ENCODE measurements at places on chromosomes 4 and X.

- DNase-seq, result no peak
These were observed 142.4 kb downstream of the SMIM20 start for GRCh38 chr4:26056406-26056805.

DNA sequence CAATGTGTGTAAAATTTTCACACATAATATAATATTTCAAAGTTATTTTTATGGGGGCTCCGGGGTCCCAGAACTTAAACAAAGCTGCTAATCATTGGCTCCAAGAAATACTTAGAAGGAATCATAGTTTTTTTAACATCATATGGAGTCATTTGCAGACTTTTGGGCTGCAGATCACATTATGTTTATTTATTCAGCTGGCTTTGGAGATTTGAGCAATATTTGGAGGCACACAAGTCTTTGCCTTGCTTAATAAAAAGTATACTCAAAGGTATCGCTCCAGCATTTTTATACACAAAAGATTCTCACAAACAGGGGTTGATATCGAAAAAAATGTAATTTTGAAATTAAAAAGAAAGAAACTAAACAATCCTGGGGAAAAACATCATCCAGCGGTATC, 382.5 kb upstream of the TENM3 start:
- no peak for DNase-seq

GRCh38 chr4:149426461-149426860, 389.2 kb downstream of the IQCM start:
- DNase-seq, result no peak

DNA sequence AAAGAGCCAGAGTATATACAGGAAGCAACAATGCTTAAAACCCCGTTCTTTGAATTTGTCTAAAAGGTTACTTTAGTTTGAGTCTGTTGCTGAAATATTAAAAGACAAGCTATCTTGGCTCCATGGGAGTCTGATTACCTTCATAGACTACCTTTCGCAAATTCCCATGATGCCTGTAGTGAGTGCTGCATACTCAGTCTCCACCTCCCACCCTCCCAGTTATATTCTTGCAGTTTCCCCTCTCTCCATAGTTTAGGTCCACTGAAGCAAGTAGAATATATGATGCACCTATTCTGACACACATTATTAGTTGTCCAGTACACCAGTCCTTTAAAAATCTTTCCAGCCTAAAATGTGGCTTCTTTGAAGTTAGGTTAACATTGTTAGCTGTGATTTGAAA, 2.4 kb downstream of the CNKSR2 start:
- DNase-seq, result no peak

DNA sequence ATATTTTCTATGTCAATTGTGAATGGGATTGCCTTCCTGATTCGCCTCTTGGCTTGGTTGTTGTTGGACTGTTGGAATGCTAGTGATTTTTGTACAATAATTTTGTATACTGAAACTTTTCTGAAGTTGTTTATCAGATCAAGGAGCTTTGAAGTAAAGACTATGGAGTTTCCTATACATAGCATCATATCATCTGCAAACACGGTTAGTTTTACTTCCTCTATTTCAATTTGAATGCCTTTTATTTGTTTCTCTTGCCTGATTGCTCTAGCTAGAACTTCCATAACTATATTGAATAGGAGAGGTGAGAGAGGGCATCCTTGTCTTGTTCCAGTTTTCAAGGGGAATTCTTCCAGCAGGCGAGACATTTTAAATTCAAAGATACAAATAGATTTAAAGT, 226.5 kb downstream of the FBXO8 start:
- no peak for DNase-seq

GRCh38 chr4:139454111-139455045, at the start of gene RAB33B:
Gene RAB33B (plus strand): TSS chr4:139454121. CDS start chr4:139454196, 75 bp downstream.
- DNase-seq, result no peak

DNA sequence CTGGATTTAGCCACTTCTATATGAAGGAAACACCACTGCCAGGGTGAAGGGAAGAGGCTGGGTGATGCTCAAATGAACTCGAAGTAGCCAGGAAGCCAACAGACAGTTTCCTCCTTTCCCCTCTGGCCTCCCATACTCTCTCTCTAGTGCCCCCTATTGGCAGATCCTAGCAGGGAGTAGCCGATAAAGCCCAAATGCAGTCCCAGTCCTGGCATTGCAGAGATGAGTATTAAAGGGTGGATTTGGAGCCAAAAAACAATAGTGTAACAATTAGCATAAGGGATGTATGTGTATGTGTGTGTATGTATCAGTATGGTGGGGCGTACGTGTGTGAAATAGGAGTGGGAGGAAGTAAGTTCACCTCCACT, 213.8 kb upstream of the LDB2 start:
- DNase-seq, result peak; percentile 10

- DNase-seq, result no peak
These were observed 371.4 kb upstream of the TECRL start for GRCh38 chr4:64780664-64781063.

DNA sequence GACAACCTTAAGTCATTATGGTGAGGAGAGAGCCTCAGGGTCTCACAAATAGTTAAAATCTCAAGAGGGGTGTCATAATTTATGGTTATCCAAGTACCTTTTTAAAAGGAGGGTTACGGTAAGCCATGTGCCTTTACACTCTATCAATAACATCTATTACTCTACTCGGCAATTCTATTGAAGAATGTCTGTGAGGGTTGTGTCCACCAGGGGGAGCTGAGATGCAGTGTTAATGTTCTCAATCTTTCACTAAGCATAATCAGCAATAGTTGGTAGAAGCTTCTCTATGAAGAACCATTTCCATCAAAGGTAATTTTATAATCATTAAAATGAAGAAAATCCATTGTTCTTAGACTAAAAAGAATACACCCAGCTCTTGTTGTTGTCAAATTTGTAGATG, 457.4 kb downstream of the CENPC start:
- DNase-seq, result no peak

- DNase-seq, result no peak
These were observed 218.8 kb downstream of the MAGEB17 start for GRCh38 chrX:16386126-16386525.

- DNase-seq, result no peak
These were observed 809.7 kb upstream of the NDST4 start for GRCh38 chr4:115923152-115923551.

GRCh38 chr4:37759833-37760232, 66.7 kb upstream of the PGM2 start:
- DNase-seq, result no peak

Data from NCI-H1930 (cell line).